ENCODE measurements at places on chromosomes 3 and 15. TPM values are rescaled to one million over a fixed set of nuclear protein-coding genes. Genes with fewer than 3 reads are reported as not detected.

The TRMT10C gene
- polyA plus RNA-seq, result 72.9 TPM

The PLA2G4D gene
- polyA plus RNA-seq, result 0.35 TPM

The CCDC66 gene
- polyA plus RNA-seq, result 47.1 TPM

The TM6SF1 gene
- 393 TPM for polyA plus RNA-seq

The COLQ gene
- not detected for polyA plus RNA-seq
